ENCODE measurements at places on chromosomes 6 and 20.

DNA sequence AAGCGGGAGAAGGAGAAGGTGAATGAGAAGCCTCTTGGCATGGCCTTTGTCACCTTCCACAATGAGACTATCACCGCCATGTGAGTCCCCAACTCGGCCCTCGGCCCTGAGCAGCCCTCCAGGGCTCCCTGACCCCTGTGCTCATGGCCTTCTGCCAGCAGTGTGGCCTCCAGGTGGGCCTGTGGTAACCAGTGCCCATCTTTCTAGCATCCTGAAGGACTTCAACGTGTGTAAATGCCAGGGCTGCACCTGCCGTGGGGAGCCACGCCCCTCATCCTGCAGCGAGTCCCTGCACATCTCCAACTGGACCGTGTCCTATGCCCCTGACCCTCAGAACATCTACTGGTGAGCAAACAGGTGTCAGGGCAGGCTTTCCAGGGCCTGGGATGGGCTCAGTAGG lies 10.3 kb upstream of the CAPN11 start:
- DNase-seq: no peak

- DNase-seq: no peak
These were observed 51.0 kb upstream of the FBXO30 start for GRCh38 chr6:145865595-145865994.

- DNase-seq: no peak
These were observed 10.6 kb downstream of the TEAD3 start for GRCh38 chr6:35486005-35486925.

GRCh38 chr6:141401851-141402250 lies 730.9 kb upstream of the GJE1 start:
- no peak for DNase-seq

DNA sequence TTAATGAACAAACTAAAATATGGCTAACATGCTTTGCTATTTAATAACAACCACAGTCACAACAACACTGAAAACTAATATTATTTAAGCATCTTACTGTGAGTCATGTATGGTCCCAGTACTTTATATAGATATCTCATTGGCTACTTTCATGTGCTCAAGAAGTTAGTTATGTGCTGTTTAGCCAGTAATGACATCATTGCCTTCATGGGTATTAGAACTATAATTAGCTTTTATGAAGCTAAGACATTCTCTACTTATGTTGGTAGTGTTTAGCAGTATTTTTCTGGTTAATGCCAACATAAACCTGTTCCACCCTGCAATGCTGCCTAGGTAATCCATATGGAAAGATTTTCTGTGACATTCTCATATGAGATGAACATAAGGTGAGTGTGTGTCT lies 56.1 kb downstream of the ADGRG6 start:
- DNase-seq: no peak

DNA sequence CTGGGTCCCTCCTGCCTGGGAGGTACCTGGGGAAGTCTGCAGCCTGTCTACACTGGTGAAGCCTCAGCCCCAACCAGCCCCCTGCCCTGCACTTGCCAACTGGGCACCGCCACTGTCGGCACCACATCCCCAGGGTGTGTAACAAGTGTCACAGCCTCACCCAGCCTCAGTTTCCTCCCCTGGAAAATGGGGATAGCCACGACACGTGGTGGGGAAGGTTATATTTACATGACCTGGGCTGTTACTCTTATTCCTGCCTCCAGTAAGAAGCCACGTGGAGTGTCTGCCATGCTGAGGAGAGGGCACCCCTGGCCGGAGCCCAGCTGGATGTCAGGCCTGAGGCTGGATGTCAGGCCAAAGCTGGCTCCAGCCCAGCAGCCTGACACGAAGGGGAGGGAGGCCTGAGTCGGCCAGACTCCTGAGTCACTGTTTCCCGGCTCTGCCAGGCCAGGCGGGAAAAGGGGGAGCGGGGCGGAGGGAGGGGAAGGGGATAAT lies 44.9 kb downstream of the SNAI1 start:
- no peak for DNase-seq

DNA sequence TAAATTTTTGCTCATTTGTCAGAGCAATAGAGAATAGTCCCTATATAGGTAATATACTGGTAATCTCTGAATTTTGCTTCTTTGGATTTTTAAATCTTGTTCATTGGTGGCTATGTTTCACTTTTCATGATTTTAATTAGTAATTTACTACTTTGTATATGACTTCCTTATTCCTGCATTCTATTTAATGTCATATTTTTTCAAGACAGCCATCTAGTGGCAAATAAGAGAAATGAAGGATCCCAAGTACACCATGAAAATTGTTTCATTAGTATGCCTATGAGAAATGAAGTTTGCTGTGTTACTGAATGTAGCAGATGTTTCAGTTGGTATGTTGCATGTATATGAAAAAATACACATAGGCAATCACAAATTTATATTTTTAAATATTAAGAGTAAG lies 82.4 kb downstream of the ZNF292 start:
- no peak for DNase-seq

DNA sequence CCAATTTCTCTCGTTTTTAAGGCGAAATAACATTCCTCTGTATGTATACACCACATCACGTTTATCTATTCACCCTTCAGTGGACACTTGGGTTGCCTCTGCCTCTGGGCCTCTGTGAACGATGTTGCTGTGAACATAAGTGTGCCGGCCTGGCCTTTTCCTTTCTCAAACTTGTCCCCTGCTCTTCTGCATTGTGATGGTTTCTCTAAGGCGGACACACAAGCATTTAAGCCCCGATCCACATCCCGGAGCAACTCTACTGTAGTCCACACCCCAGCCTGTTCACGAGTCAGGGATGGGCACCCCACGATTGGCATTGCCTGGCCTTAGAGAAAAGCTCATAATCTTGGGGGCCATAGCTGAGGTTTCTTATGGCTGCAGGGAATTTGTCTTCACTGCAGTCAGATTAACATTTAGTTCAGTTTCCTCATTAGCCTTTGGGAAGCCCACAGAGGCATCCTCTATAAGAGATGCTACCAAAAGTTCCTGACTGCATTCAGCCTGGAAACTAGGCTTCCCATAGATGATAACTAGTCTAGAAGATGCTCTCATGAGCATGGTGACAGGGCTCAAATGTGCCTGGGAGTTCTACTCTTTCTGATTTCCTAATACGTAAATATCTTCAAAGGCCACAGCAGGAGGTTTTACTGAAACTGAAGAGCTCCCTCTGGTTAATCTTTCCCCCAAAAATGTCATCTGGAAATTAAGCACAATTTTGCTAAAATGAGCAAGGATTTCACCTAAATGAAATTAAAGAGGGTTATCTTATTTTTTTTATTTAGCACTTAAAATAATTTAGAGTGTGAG lies 762 bp downstream of the ZC3H12D start:
- no peak for DNase-seq

DNA sequence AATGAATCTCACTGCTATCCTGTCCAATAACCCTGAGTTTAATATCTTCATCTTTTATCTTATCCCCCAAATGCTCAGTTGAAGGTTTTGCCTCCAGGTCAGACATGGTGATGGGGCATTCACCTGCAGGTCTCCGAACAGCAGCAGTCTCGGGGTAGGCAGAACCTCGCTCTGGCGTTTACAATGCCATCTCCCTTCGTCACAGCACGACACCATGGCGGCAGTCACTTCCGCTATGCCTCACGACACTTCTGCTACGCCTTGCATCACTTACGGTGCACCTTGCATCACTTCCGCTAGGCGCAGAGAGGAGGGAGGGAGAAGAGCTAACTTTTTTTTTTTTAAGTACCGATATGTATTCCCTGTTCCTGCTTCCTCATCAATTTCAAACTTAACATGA lies 194.9 kb downstream of the BCAS1 start:
- DNase-seq: no peak

DNA sequence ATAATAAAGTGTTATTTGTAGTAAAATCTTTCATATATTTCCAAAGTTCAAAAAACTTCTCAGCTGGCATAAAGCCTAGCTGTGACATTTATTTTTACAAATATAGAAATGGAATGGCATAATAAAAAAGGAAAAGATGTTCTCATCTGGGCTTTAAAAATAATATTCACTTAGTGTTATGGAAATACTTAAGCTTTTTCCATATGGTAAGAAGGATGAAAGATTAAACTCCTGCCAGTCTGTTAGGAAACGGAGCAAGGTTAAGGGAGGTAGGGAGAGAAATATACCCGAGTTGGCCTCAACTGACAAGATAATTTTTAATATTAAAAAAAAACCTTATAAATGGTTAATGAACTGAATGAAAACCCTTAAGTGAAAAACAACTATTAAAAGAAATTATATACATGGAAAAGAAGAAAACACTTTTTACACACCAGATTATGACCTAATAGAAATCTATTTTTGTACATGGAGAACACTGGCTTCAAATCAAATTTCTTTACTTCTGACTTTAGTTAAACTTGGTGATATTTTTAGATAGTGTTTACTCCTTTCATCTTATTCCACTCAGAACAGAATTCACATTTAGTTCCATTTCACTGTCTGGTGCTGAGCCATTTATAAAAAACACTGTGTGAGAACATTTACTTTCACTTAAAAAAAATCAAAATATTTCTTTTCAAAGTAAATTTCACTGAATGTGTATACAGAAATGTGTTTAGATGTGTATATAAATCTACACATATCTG lies 137.0 kb downstream of the DST start:
- DNase-seq: no peak

GRCh38 chr20:15077733-15078250 lies 740.4 kb upstream of the FLRT3 start:
- DNase-seq: no peak

DNA sequence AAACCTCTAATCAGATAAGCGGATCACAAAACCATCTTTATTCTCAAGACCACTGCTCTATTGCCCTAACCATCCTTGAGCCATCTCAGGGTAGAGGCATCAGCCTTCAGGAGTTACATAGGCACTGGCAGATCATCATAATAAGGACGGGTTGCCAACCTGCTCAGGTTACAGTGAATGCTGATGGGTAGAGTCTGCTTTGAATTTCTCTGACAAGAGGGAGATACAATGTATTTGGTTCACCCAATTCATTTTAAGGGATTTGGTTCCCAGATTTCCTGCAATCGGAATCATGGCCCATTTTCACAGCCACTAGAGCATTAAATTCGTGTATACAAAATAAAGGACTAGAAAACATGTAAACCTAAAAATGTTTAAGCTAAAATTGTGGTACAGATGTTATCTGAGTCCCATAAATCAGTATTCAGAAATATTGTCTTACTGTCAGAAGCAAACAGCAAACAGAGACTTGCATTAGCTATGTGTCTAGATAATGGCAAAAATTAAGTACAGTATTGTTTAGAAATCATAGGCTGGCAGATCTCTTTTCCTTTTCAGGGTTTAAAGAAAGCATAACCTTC lies 41.9 kb upstream of the TMEM170B start:
- DNase-seq: no peak

All from cortex of kidney (tissue), 1 donor.